Occipital lobe (tissue), 3 donors: ENCODE measurements at places on chromosomes 7 and 10. TPM values are rescaled to one million over a fixed set of nuclear protein-coding genes. Genes with fewer than 3 reads are reported as not detected.

DNA sequence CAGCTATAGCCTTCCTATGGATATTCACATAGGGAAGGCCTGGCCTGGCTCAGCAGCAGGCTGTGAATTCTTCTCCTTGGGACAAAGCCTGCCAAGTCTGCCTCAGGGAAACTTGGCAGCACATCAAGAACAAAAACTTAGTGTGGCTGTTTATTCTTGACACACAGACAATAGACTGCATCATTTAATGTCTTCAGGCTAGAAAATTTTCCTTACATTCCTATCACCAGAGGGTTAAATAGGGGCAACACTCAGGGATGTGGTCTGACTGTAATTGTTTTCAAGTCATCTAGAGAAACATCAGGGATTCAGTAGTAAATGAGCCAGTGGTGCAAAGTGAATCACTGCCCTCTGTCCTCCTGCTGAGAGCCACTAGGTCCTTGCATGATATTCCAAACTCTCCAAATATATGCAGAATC is 137.3 kb downstream of the SEMA3C start:
- peak; percentile 18 for DNase-seq

Gene PRXL2A
- 70.5 TPM for total RNA-seq

Gene GIMAP5
- total RNA-seq, result 3.7 TPM

Gene NRCAM
- 112 TPM for total RNA-seq

Gene STEAP4
- 0.16 TPM for total RNA-seq

GRCh38 chr10:85761906-85762445 is 604.6 kb downstream of the GRID1 start:
- no peak for DNase-seq

- DNase-seq, result no peak
Observed at GRCh38 chr10:113047605-113047962, 97.5 kb downstream of the TCF7L2 start.

Gene FAM24A
- not detected for total RNA-seq

Gene KLLN
- total RNA-seq, result 0.62 TPM

Gene MPP7
- 1.4 TPM for total RNA-seq

GRCh38 chr7:151142686-151143040 is 24.8 kb downstream of the GBX1 start:
- DNase-seq, result peak; percentile 36

- DNase-seq, result peak; percentile 36
Observed at GRCh38 chr7:138008588-138009349, 6.9 kb upstream of the CREB3L2 start.

Gene PPP1R17
- 2.7 TPM for total RNA-seq

DNA sequence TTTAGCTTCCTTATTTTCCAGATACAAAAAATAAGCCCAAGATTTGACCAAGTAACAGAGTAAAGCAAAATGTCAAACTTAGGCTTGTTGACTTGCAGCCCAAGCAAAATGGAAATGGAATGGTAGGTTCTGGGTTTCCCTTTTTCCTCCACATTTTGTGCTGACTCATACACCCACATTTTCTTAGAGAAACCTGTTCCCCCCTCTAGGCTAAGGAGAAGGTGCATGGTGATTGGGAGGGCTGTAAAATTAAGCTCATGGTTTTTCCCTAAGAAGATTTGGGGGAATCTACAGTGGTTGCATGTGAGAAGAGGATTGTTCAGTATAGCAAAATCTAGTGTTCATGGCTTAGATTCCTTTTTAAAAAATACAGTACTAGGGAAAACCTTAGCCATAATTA is 127.4 kb downstream of the ARL4A start:
- no peak for DNase-seq

Gene TRPV5
- 0.31 TPM for total RNA-seq

DNA sequence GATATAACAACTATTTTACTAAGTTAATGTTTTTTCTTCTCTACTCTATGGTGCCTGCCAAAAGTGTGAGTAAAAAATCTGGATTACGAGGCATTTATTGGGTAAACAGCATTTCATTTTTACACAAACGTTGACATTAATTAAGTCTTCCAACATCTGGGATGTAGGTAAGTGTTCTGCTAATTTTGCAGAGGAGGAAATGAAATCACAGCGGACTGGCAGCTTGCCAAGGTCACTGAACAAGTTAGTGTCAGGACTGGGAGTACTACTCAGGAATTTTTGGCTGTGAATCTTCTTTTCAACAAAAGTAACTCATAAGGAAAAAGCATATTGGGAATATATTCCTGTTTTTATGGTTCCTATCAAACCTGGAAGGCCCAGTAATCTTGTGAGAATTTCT is 612.1 kb upstream of the FZD8 start:
- DNase-seq, result no peak

Gene SAP25
- total RNA-seq, result not detected

- DNase-seq, result no peak
Observed at GRCh38 chr7:41199136-41199535, 503.8 kb downstream of the INHBA start.

Gene TRIM8
- 23.4 TPM for total RNA-seq

DNA sequence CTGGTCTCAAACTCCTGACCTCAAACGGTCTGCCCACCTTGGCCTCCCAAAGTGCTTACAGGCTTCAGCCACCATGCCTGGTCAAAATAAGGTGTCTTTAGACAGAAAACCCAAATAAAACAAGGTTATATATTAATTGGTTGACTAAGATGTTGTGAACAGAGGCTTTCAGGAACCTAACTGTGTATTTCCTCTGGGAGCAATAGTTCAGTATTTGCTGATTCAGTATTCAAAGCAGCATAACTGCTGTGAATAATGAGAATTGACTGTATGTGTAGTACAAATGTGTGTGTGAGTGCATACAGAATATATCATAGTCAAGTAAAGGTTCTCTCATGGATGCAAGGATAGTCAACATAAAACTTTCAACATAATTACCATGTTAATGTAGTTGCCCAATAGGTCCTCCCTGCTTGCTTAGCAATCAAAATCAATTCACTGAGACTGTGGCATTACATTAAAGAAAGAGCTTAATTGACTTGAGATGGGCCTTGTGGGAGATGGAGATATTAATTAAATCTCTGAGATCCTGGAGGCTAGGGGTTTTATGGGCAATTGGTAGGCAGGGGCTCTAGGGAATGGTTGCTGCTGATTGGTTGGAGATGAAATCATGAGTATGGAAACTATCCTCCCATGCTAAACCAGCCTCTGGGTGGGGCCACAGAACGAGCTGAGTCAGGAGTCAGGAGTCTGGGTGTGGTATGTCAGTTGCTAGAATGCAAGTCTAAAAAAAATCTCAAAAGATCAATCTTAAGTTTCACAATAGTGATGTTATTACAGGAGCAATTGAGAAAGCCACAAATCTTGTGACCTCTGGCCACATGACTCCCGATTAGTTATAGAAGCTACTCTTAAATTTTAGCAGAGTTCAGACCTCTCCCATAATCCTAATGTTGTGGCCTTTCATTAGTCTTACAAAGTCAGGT is 162.7 kb downstream of the AKR1D1 start:
- no peak for DNase-seq

Gene ENKUR
- total RNA-seq, result 5.0 TPM

DNA sequence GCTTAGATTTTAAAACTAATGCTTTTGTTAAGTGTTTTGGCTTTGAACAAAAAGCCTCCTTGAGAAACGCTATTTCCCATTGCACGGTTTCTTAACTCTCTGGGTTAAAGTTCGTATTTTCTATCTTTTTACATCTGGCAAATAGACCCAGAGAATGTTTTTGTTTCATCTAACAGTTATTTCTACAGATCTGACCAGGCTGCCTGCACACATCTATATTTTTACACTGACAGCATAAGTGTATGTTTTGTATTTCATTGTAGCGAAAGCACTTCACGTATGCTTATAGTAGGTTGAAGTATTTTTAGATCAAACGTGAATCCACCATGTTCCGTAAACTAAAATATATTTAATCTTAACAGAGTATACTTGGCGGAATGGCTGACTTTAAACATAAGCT is 477.3 kb downstream of the SDK1 start:
- no peak for DNase-seq

Gene ASZ1
- not detected for total RNA-seq

GRCh38 chr10:80583685-80584084 is 46.0 kb downstream of the SH2D4B start:
- no peak for DNase-seq

Gene LMTK2
- total RNA-seq, result 40.4 TPM

DNA sequence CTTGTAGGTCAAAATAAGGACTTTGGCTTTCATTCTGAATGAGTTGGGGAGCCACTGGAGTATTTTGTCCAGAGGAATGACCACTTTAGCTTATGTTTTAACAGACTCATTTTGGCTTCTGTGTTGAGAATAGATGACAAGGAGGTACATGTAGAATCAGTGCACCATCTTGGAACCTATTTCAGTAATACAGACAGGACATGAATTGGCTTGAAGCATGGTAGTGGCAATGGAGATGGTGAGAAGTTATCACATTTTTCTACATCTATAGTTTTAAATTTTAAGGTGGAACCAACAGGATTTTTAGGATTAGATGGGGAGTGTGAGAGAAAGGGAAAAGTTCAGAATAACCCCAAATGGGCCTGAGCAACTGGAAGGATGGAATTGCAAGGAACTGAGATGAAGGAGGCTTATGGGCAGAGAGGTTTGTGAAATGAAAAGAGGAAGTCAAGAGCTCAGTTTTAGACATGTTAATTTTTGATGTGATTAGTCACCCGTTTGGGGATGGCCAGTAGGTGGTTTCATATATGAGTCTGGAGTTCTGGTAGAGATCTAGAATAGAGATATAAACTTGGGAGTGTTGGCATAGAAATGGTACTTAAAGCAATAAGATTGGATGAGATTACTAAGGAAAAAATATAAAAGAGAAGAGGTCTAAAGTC is 89.2 kb upstream of the JAZF1 start:
- DNase-seq, result no peak

GRCh38 chr10:90859321-90859751 is 1.5 kb upstream of the HTR7 start:
- no peak for DNase-seq

- no peak for DNase-seq
Observed at GRCh38 chr10:49243139-49243538, 54.9 kb upstream of the TMEM273 start.

DNA sequence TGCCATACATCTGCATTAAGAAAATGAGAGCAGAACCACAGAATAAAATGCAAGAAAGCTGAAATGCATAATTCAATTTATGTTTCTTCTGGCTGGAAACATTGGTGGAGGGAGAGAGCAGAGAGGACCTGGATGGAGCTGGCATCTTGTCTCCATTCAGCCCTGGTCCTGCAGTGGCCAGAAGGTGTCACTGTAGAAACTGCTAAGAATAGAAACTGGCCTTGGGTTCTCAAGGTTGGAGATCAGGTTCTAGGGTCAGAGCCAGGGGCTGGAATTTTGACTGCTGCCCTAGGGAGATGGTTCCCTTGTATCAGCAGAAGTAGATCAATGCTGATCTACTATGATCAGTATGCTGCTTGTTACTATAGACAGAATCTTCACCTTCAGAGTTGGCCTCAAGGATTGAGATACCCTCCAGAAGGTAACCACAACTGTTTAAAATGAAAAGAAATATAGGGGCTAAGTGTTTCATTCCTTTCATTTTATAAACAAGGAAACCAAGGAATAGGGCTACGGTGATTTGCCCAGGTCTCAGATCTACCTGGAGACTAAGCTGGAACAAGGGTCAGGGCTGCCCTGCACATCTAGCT is 13.1 kb downstream of the TAS2R41 start:
- DNase-seq, result no peak

DNA sequence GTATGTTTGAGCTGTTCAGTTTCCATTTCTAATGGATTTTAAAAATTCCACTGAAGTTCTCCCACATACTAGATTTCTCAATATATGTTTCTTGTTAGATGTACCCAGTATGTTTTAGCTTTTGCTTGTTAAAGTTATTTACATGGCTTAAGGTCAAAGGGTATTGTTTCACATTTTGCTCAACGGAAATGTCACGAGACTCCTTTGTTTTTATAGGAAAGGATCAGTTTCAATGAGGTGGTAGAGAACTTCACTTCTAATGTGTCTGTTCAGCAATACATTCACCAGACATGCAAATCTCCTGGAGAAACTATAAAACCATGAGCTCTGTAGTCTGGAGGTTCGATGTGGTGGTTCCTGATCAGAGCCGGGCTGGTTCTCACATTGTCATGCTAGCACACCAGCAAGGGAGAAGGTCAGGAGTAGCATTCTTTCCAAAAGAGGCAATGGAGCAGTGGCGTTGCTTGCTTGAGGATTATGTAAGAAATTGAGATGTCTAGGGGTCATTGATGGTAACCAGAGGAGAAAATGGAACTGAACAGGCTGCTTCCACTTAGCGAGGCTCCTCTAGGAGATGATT is 114.0 kb downstream of the RAB18 start:
- no peak for DNase-seq

Gene PRDX3
- total RNA-seq, result 92.8 TPM

DNA sequence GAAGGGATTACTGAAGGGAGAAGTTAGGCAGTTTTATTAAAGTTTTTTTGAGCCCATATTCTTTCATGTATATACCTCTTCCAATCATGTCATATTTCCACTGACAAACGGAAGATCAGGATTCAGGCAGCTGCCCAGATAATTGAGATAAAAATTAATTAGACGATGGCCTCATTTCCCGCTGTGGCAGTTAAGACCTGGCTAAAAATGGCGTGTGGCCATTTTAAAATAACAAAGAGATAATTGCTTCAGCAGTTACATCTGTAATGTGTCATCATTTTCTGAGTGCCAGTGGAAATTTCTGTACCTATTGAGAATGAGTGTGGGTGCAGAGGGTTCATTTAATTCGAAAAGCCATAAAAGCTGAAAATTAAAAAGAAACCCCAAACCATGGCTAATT is 215.1 kb downstream of the STK31 start:
- no peak for DNase-seq
